ENCODE measurements at places on chromosomes 1 and 21. TPM values are rescaled to one million over a fixed set of nuclear protein-coding genes. Genes with fewer than 3 reads are reported as not detected.

GRCh38 chr1:6912518-6912917 is 127.3 kb downstream of the CAMTA1 start:
- DNase-seq, result no peak

- DNase-seq, result no peak
Measured at GRCh38 chr1:56255516-56256152, 323.7 kb downstream of the PLPP3 start.

- peak; percentile 31 for DNase-seq
Measured at GRCh38 chr1:168234846-168235547, 9.2 kb downstream of the SFT2D2 start.

DNA sequence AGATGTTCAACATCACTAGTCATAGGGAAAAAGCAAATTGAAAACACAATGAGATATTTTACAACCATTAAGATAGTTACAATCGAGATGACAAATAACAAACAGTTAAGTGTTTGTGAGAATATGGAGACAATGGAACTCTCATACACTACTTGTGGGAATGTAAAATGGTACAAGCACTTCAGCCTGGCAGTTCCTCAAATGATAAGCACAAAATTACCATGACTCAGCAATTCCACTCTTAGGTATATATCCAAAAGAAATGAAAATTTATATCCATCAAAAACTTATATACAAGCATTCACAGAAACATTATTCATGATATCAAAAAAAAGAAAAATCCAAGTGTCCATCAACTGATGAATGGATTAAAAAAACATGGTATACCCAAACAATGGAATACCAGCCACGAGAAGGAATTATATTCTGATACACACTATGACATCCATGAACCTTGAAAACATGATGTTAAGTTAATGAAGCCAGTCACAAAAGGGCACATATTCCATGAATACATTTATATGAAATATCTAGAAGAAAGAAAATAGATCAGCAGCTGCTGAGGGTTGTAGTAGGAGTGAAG is 76.4 kb downstream of the EVI5 start:
- DNase-seq, result no peak

Gene AMY2A
- total RNA-seq, result 0.42 TPM

Gene SPRR2B
- total RNA-seq, result not detected
